ENCODE measurements at places on chromosomes 5 and 9. TPM values are rescaled to one million over a fixed set of nuclear protein-coding genes. Genes with fewer than 3 reads are reported as not detected.

GRCh38 chr5:82354543-82354942 is 76.4 kb upstream of the RPS23 start:
- no peak for DNase-seq

DNA sequence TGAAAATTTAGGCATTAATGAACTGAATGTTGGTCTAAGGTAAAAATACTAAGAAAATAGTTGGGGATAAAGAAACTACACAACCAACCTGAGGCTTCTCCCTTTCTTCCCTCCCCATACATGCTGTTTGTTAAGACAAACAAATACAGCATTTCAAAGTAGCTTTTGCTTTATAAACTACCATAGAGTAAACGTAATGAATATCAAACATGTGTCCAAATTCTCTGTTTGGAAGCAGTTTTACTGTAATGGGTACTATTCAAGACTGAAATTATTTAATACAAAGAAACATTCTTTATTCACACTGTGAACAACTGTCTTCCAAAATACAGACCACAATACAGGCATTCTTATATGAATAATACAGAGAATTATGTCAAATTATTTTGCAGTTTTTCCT is 52.0 kb downstream of the SLC44A1 start:
- DNase-seq, result no peak

DNA sequence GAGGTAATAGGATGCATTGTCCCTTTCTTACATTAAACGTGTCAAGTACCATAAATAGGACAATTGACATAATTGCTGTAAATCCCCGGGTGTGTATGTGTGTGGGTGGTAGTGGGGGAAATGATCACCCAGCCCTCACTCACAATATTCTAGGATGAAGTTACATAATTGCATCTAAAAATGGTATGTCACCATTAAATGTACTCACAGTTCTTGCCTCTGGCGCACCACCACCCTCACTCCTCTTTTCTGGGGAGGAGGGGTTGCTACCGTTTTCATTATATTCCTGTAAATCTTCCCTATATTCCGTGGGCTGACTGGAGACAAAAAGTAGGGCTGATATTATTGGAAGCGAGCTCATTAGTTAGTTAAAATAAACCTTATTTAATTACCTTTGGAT is 563.8 kb downstream of the TLR4 start:
- DNase-seq, result no peak

Gene PLAC8L1
- total RNA-seq, result not detected

DNA sequence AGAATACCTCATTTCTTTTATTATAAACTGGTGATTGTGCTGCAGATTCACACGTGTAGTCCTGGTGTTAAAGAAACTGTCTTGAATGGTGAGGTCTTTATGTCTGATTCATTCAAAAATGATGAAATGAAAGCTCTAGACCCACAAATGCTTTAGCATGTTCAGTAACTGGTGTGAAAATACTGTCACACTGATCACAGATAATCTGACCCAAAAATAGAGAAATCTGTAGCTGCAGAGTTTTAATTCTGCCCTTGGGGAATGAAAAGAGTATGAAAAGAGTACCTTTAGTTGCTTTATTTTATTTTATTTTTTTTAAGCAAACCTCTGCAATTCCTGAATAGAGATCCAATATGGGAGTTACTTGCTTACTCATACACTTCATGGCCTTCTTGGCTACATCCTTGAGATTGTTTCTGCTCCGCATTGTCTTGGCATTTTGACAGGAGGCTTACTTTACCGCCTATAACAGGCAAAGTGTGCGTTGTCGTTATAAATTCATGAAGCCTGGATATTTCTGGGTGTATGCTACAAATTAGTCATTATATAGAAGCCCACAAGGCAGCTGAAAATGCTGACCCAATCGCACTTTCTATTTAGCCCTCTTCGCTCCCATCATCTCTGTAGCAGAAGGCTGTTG is 2.7 kb downstream of the RGMB start:
- no peak for DNase-seq

- no peak for DNase-seq
Measured at GRCh38 chr5:64900618-64901017, 131.9 kb downstream of the CWC27 start.

GRCh38 chr5:77379558-77380061 is 112.5 kb downstream of the WDR41 start:
- no peak for DNase-seq

Measured in dermis microvascular lymphatic vessel endothelial cell (primary cell).